ENCODE measurements at places on chromosomes 3 and 15. TPM values are rescaled to one million over a fixed set of nuclear protein-coding genes. Genes with fewer than 3 reads are reported as not detected.
A peak's percentile ranks its signal among the peaks of the same experiment; 100 is the strongest.

DNA sequence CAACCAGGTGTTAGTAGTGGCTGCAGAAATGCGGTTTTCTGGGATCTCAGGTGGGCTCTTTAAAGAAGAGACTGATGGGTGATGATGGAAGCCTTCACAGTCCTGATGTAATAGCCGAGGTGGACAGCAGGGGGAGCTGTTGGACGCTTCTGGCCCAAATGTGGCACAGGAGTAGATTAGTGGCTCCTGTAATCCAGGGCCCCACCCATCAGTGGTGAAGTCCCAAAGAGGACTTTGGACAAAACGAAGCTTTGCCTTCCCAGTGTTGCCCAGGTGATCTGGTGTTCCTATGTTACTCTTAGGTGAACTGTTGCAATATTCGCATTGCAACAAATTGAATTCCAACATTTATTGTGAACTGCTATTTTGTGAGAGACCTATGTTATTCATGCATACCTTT lies 31.8 kb upstream of the MYZAP start:
- H3K36me3 ChIP-seq = no peaks in the 10 kb centered on the region
- no peak overlapping the region for H3K4me3 ChIP-seq
- no peaks in the 10 kb centered on the region for H3K27me3 ChIP-seq
- peak; percentile 73 for DNase-seq

DNA sequence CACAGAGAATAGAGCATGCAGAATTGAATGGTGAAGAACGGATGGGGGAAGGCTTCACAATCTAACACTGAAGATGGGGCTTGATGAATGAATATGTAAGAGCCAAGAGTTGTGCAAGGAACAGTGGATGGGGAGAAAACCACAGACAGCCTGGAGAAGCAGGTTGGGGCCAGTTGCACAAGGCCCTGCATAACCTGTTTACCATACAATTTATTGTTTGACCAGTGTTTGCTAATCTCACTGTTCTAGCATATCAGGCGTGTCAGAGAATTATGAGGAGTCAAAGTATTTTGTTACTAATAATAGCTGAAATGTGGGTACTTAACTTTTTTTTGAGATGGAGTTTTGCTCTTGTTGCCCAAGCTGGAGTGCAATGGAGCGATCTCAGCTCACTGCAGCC lies 36.4 kb downstream of the LINS1 start:
- no peak overlapping the region for H3K4me3 ChIP-seq
- no peaks in the 10 kb centered on the region for H3K27me3 ChIP-seq
- no peaks in the 10 kb centered on the region for H3K4me1 ChIP-seq
- no peak overlapping the region for H3K27ac ChIP-seq
- DNase-seq = no peak

- H3K4me3 ChIP-seq = no peak overlapping the region
- H3K27ac ChIP-seq = no peak overlapping the region
- no peaks in the 10 kb centered on the region for H3K27me3 ChIP-seq
- no peak for DNase-seq
Measured at GRCh38 chr15:27903405-27903804, 195.7 kb downstream of the OCA2 start.

DNA sequence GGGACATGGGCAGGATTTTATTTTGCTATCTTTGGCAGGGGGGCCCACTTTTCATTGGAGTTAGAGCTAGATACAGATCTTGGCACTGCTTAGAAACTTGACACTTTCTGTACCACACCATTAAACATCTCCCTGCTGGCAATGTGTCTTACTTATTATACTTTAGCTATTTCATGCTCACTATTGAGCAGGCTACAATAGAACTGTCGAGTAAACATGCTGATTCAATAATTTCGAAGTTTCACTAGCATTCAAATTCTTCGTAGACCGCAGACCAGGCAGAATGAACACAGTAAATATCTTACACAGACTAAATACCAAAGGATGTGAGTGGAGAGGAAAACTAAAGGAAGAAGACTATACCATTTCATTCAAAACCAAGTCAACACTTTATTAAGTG lies 180.8 kb downstream of the UNC13C start:
- H3K4me1 ChIP-seq = no peaks in the 10 kb centered on the region
- H3K27ac ChIP-seq = no peak overlapping the region
- H3K27me3 ChIP-seq = no peaks in the 10 kb centered on the region

- peaks cover 8% of the 10 kb centered on the region for H3K4me1 ChIP-seq
- no peak for DNase-seq
- H3K36me3 ChIP-seq = no peaks in the 10 kb centered on the region
- H3K27ac ChIP-seq = no peak overlapping the region
Measured at GRCh38 chr15:71154607-71155200, 39.4 kb downstream of the THSD4 start.

- no peak overlapping the region for H3K4me3 ChIP-seq
- H3K4me1 ChIP-seq = no peaks in the 10 kb centered on the region
- no peaks in the 10 kb centered on the region for H3K27me3 ChIP-seq
- no peaks in the 10 kb centered on the region for H3K36me3 ChIP-seq
Measured at GRCh38 chr15:92159481-92159880, 234.2 kb upstream of the ST8SIA2 start.

DNA sequence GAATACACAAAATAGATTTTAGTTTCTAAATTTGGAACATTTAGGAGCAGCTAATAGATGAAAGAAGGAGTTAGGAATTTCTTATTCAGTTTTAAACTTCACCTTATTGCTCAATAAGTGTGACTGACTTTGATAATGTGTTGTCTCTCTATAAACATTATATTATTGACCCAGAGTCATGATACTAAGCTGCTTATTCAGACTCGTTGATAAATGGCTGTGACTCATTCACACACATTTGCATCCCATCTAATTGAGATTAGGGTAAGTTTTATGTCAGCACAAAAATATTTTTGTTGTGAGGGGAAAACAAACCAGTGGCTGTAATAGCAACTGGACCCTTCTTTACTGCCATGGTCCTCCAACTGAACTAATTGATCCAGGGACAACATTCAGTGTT lies 137.6 kb downstream of the GOLIM4 start:
- H3K27me3 ChIP-seq = peaks cover 11% of the 10 kb centered on the region
- no peak for DNase-seq
- no peaks in the 10 kb centered on the region for H3K4me1 ChIP-seq
- no peaks in the 10 kb centered on the region for H3K36me3 ChIP-seq

DNA sequence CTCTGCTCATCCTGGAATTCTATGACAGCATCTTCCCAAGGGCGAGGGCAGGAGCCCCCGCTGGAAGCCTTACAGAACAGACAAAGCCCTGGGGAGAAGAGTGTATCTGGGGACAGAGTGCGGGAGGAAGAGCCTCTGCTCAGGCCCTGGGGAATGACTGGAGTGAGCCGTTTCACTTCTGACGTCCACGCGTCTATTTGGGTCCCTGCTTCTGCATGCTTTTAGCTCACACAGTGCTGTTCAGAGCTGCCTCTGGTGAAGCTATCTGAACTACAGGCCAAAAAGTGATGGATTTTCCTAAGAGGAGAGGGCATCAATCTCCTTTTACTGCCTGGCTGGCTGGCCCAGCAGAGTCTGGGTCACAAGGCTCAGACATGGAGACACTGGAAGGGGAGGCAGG lies 311.8 kb downstream of the NTRK3 start:
- H3K27me3 ChIP-seq = no peaks in the 10 kb centered on the region
- no peak overlapping the region for H3K27ac ChIP-seq
- H3K36me3 ChIP-seq = no peaks in the 10 kb centered on the region
- no peak overlapping the region for H3K4me3 ChIP-seq
- no peak for DNase-seq
- H3K4me1 ChIP-seq = no peaks in the 10 kb centered on the region

DNA sequence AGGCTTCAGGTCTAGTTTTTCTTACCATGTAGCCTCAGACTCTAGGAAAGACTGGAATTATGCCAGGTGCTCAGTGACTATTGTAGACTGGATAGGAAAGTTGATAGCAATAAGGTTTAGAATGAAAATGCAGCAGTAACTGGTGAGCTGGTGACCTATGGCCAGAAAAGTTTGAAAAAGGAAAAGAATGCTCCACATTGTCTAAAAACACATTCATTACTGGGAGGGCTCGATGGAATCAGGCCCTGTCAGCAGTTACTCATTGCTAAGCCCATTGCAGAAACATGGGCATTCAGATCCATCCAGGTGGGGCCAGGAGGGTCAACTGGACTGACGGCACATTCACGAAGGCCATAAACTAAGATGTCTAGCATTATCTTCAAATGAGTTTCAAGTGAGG lies 8.7 kb upstream of the MBNL1 start:
- no peak overlapping the region for H3K27ac ChIP-seq
- H3K4me1 ChIP-seq = no peaks in the 10 kb centered on the region
- DNase-seq = no peak
- no peaks in the 10 kb centered on the region for H3K36me3 ChIP-seq
- no peaks in the 10 kb centered on the region for H3K27me3 ChIP-seq
- H3K4me3 ChIP-seq = no peak overlapping the region

DNA sequence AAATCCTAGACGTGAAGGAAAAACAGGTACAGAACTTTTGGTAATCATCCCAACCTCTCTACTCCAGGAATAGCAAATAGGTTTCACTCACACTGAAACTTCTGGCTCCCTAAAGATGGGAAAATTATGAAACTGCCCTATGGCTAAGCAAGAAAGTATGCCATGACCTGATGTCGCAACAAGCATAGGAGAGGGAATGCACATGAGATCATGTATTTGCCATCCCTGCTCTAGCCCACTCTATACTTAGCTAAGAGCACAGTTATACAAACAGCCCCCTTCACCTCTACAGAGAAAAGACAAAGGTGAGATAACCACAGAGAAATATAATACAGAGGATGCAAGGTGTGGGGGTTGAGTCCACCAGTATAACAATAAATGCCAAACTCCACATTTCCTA lies 102.7 kb downstream of the TBC1D5 start:
- no peak overlapping the region for H3K4me3 ChIP-seq
- peaks cover 4% of the 10 kb centered on the region for H3K4me1 ChIP-seq
- H3K36me3 ChIP-seq = no peaks in the 10 kb centered on the region

- no peak overlapping the region for H3K27ac ChIP-seq
- peaks cover 32% of the 10 kb centered on the region for H3K27me3 ChIP-seq
- no peak overlapping the region for H3K4me3 ChIP-seq
- no peak for DNase-seq
Measured at GRCh38 chr3:182683858-182684257, 109.4 kb upstream of the ATP11B start.

- no peaks in the 10 kb centered on the region for H3K4me1 ChIP-seq
- DNase-seq = no peak
- no peak overlapping the region for H3K4me3 ChIP-seq
- H3K36me3 ChIP-seq = no peaks in the 10 kb centered on the region
- peaks cover 10% of the 10 kb centered on the region for H3K27me3 ChIP-seq
Measured at GRCh38 chr15:39191871-39192291, 389.0 kb upstream of the THBS1 start.

DNA sequence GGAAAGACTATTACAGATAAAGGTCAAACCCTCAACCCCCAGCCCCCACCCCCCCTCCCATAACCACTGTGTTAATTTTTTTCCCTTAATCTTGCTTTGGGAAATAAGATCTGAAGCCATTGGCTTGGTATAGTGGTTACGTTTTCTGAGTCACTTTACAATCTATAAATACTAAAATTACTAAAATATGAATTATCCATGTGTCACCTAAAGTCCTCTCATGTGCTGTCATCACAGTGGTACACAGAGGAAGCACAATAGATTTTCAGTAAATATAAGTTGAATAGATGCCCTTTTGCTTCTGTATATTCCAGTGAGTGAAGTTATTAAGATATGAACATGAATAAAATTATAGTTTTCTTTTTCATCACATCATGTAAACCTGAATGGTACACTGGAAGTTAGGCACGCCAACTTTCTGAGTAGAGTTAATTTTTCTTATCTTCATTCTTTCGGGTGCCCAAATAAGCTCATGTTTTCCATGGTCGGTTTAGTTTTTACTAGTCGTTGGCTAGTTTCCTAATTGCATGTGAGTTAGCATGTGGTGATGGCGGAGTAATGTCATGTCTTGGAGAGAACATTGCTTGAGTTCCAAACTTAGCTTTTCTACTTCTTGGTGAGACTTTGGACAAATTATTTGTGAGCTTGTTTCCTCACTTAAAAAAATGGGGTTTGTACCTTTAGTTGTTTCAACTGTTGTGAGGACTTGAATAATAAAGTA lies 11.5 kb downstream of the PPP4R2 start:
- H3K4me3 ChIP-seq = no peak overlapping the region
- no peak for DNase-seq

DNA sequence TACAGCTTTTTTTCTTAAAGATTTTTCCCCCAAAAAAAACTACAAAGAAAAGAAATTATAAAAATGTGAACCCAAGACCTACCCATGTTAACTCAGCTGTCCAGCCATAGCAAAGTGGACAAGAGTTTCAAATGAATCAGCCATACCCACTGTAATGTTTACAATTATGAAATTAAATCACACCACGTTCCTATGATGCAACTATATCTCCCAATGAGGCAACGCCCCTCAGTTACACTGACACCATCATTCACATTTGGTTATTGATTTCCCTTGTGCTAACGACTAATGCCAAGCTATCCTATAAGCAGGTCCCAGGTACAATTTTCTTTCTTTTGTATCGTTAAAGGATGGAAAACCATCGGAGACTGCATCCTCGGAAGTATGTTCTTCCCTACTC lies 115.1 kb upstream of the ICE2 start:
- peaks cover 8% of the 10 kb centered on the region for H3K4me1 ChIP-seq
- no peak overlapping the region for H3K4me3 ChIP-seq
- no peak overlapping the region for H3K27ac ChIP-seq
- peaks cover 57% of the 10 kb centered on the region for H3K27me3 ChIP-seq
- no peak for DNase-seq

DNA sequence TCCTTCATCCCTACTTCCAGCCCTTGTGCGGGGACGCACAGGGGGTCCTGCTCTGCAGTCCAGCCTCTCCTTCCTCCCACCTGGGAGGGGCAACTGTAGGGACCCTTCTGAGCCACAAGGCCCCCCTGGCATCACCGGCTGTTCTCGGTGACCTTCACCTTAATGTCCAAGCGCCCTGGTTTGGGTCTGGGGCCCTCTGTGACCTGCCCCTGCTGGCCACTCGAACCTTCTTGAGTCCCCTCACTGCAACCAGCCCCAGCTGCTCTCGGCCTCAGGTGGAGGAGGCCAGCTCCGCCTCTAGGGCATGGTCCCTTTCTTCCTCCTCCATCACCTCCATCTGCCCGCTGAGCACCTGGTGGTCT lies 57.9 kb downstream of the RGMA start:
- H3K4me1 ChIP-seq = peaks cover 37% of the 10 kb centered on the region
- H3K27ac ChIP-seq = no peak overlapping the region
- no peak for DNase-seq
- H3K36me3 ChIP-seq = peaks cover 14% of the 10 kb centered on the region
- no peak overlapping the region for H3K4me3 ChIP-seq
- no peaks in the 10 kb centered on the region for H3K27me3 ChIP-seq

DNA sequence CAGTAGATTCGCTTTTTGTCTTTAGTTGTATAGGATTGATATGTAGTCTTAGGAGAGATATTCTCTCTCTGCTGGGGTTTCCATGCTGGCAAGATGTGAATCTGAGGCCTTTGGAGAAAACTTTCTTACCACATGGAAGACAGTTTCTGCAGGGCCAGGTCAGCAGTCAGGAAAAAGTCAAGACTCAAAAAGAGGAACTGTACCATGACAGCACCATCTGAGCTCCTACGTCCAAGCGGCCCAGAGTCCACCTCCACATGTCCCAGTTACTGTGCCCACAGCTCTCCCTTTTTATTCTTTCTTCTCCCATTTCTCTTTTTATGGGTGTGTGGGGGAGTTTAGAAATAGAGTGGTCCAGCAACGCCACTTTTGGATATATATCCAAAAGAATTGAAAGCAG lies 172.0 kb downstream of the MTHFS start:
- H3K27ac ChIP-seq = no peak overlapping the region
- no peaks in the 10 kb centered on the region for H3K27me3 ChIP-seq
- H3K36me3 ChIP-seq = no peaks in the 10 kb centered on the region
- no peak overlapping the region for H3K4me3 ChIP-seq
- H3K4me1 ChIP-seq = no peaks in the 10 kb centered on the region
- no peak for DNase-seq

The SI gene
- total RNA-seq = not detected

The GOLGA6L7 gene
- not detected for total RNA-seq

The GASK1A gene
- 1.9 TPM for total RNA-seq

The THAP10 gene
- total RNA-seq = 6.6 TPM

The FAM174B gene
- total RNA-seq = 2.7 TPM

The CRYBG3 gene
- 8.6 TPM for total RNA-seq

The ARHGAP31 gene
- 12.0 TPM for total RNA-seq
